ENCODE measurements at places on chromosomes 7 and 10. TPM values are rescaled to one million over a fixed set of nuclear protein-coding genes. Genes with fewer than 3 reads are reported as not detected.

The ADAM12 gene
- 33.9 TPM for total RNA-seq

The NODAL gene
- total RNA-seq = not detected

The ASIC3 gene
- 0.17 TPM for total RNA-seq

The NUTM2A gene
- 0.51 TPM for total RNA-seq

The SYT15 gene
- total RNA-seq = under 0.01 TPM

The CTAGE4 gene
- total RNA-seq = 0.17 TPM

The MACROH2A2 gene
- 12.1 TPM for total RNA-seq

The SPAG6 gene
- total RNA-seq = under 0.01 TPM

The CLRN3 gene
- total RNA-seq = not detected

The GPR15LG gene
- not detected for total RNA-seq

The JAKMIP3 gene
- total RNA-seq = under 0.01 TPM

The LIPM gene
- total RNA-seq = not detected

The GOT1 gene
- 52.2 TPM for total RNA-seq

The GDF2 gene
- total RNA-seq = not detected

The HTR5A gene
- not detected for total RNA-seq

The CRPPA gene
- total RNA-seq = 1.5 TPM

The PDE6C gene
- not detected for total RNA-seq

The LIPF gene
- total RNA-seq = not detected

The CCDC7 gene
- total RNA-seq = 18.0 TPM

The ECHDC3 gene
- total RNA-seq = 16.2 TPM

Data from fibroblast of lung (primary cell).